ENCODE measurements at places on chromosomes 7 and 10.

DNA sequence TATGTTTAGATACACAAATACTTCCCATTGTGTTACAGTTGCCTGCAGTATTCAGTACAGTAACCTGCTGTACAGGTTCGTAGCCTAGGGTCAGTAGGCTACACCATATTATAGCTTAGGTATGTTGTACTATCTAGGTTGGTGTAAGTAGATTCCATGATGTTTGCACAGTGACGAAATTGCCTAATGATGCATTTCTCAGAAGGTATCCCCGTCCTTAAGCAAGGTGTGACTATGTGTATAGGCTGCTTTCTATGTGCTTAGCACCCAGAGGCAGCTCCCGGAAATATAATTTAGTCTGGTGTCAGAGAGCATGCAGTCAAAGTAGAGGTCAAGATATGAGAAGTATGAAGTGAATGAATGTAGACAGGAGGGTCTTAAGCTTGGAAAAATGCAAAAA lies 9.8 kb downstream of the MAPK8 start:
- DNase-seq, result no peak
- no peaks in the 10 kb centered on the region for H3K36me3 ChIP-seq
- no peaks in the 10 kb centered on the region for H3K4me1 ChIP-seq
- no peak overlapping the region for H3K4me3 ChIP-seq
- H3K27ac ChIP-seq, result no peak overlapping the region

GRCh38 chr10:88728107-88728763 lies 22.2 kb downstream of the LIPK start:
- no peak overlapping the region for H3K4me3 ChIP-seq
- no peak overlapping the region for H3K27ac ChIP-seq
- no peaks in the 10 kb centered on the region for H3K4me1 ChIP-seq
- no peaks in the 10 kb centered on the region for H3K36me3 ChIP-seq

DNA sequence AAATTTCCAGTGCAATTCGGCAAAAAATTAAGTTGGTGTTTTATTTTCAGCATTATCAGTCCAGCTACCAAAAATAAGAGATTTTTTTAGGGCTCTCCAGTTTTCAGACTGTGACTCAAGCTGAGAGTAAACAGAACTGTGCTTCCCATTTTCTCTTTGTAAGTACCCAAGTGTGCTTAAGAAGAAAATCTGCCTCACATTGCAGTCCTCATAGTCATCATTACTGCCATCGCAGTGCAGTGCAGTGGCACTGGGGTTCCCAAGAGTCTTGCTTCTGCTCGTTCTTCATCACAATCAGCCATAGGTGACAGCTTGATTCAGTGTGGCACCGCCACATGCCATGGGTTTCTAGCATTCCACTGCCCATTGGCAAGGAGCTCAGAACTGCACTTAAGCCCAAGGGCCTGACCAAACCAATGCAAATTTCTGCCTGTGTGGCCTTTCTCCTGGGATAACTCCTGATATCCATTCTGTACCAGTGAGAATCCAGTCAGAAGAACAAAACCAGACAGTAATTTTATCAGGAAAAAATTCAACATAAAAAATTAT lies 25.6 kb upstream of the ERCC6 start:
- H3K4me1 ChIP-seq, result no peaks in the 10 kb centered on the region
- H3K27me3 ChIP-seq, result peaks cover 8% of the 10 kb centered on the region
- no peak for DNase-seq
- no peaks in the 10 kb centered on the region for H3K36me3 ChIP-seq

- H3K27me3 ChIP-seq, result no peaks in the 10 kb centered on the region
- no peak overlapping the region for H3K27ac ChIP-seq
- H3K4me3 ChIP-seq, result no peak overlapping the region
Observed at GRCh38 chr7:128879939-128880746, 17.5 kb downstream of the ATP6V1F start.

GRCh38 chr7:17380736-17381662 lies 82.5 kb downstream of the AHR start:
- H3K4me3 ChIP-seq, result no peak overlapping the region
- no peak overlapping the region for H3K27ac ChIP-seq
- peak; percentile 68 for DNase-seq

DNA sequence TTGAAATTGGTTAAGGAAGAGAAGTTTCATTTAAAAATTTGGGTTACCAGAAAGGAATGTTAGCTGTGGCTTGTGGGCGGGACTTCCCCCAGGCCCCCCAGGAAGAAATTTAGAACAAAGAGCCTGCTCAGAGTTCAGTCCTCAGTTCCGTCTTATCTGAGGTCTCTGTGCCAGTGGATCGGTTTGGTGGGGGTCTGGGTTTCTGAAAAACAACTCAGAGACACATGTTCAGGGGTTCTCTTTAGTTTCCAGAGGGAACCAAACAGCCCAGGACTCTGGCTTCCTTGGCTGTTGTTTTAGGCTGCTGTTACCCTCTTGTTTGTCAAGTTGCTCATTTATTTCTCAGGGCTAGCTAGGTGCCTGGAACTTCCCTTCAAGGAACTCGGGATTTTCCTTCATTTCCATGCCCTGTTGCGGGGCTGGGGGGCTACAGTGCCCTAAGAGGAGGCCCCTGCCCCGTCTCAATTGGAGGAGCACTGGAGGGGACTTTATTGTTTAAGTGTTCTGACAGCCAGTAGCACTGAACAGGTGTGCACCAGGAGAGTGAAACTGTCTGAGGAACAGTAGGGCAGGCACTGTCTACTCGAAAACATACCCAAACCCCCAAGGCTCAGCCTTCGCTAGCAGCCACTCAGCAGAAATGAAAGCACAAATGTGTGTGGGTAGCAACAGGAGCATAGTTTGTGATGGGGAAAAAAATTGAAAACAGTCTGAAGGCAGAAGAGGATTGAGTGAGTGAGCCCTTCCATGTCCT lies 59.9 kb downstream of the ALOX5 start:
- H3K4me3 ChIP-seq, result no peak overlapping the region
- H3K4me1 ChIP-seq, result no peaks in the 10 kb centered on the region
- H3K36me3 ChIP-seq, result no peaks in the 10 kb centered on the region
- H3K27ac ChIP-seq, result no peak overlapping the region
- no peak for DNase-seq
- no peaks in the 10 kb centered on the region for H3K27me3 ChIP-seq

DNA sequence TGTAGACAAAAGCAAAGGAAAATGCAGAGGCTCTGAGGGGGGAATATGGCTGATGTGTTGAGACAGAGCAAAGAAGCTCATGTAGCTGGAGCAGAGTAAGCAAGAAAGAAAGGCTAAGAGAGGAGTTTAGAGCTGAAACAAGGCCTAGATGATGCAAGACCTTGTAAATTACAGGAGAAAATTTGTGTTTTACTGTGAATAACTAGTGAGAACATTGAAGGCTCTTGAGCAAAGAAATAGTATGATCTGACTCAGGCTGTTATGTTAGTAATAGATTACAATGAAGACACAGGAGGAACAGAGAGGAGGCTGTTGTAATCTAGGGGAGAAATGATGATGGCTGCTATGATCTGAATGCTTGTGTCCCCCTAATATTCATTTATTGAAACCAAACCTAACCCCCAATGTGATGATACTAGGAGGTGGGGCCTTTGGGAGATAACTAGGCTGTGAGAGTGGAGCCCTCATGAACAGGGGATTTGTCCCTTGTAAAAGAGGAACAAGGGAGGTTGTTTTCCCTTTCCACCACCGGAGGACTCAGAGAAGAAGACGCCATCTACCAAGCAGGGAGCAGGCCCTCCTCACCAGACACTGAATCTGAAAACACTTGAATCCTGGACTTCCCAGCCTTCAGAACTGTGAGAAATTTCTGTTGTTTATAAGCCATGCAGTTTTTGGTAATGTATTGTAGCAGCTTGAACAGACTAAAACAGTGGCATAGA lies 394.9 kb downstream of the HTR7 start:
- H3K4me3 ChIP-seq, result no peak overlapping the region
- no peak for DNase-seq
- no peaks in the 10 kb centered on the region for H3K4me1 ChIP-seq
- no peaks in the 10 kb centered on the region for H3K36me3 ChIP-seq
- H3K27me3 ChIP-seq, result no peaks in the 10 kb centered on the region

- H3K27ac ChIP-seq, result no peak overlapping the region
- H3K27me3 ChIP-seq, result no peaks in the 10 kb centered on the region
- H3K4me1 ChIP-seq, result no peaks in the 10 kb centered on the region
- H3K4me3 ChIP-seq, result no peak overlapping the region
- DNase-seq, result peak; percentile 21
- H3K36me3 ChIP-seq, result no peaks in the 10 kb centered on the region
Observed at GRCh38 chr7:18352339-18353255, 143.0 kb upstream of the HDAC9 start.

DNA sequence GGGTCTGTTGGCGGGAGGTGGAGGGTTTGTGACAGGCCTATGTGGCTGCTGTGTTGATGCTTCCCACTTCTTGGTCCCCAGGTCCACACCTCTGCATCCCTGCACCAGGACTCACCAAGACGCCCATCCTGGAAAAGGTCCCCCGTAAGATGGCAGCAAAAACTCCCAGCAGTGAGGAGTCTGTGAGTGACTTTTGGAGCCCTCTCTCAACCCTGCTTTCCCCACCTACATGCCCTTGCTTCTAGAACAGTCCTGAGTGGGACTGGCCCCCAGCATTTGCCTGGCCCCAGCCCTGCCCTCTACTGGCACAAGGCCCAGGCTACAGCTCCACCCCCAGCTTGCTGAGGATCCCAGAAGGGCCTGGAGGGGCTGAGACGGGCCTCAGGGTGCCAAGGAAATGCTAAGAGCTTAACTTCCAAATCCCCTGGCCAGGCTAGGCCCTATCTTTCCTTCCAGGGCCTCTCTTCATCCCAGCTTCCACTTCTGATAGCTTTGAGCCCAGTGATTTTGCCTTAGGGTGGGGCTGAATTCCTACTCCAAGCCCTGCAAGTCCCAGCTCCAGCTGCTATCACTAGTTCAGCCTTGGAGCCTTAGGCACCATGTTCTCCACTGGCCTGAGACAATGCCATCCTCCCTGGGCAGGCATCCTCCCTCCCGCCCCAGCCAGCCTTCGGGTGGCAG lies 2.7 kb downstream of the CHAT start:
- H3K4me3 ChIP-seq, result no peak overlapping the region
- DNase-seq, result no peak
- H3K36me3 ChIP-seq, result no peaks in the 10 kb centered on the region

GRCh38 chr10:49049660-49050059 lies 65.7 kb downstream of the VSTM4 start:
- DNase-seq, result no peak
- no peaks in the 10 kb centered on the region for H3K27me3 ChIP-seq
- no peaks in the 10 kb centered on the region for H3K4me1 ChIP-seq
- H3K27ac ChIP-seq, result no peak overlapping the region
- H3K36me3 ChIP-seq, result peaks cover 3% of the 10 kb centered on the region

GRCh38 chr10:14304046-14304445 lies 26.7 kb downstream of the FRMD4A start:
- DNase-seq, result no peak
- H3K27me3 ChIP-seq, result no peaks in the 10 kb centered on the region
- H3K36me3 ChIP-seq, result no peaks in the 10 kb centered on the region
- H3K4me3 ChIP-seq, result no peak overlapping the region

DNA sequence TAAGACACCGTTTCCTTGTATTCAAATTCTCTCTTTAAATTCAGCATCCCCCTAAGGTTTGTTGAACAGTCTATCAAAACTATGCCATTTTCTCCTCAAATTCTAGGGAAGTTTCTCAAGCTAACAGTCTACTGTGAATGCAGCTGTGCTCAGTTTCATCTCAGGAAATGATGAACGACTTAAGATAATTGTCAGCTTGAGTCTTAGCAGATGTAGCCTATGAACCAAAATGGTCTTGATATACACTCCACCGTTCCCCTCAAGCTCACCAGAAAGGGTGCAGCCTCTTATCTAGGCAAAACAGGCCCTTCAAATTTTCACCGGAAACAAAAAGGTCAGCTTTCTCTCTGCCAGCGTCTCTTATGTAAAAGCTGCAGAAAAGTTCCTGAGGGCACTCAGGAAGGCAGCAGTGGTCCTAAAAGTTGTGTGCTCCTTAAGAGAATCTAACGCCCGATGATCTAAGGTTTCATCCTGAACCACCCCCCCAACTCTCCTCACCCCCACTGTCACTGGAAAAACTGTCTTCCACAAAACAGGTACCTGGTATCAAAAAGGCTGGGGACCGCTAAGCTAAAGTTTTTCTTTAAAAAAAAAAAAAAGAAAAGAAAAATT lies 2.1 kb downstream of the DNAJC9 start:
- no peak overlapping the region for H3K27ac ChIP-seq
- peak overlapping the region; percentile 92 for H3K4me3 ChIP-seq
- H3K4me1 ChIP-seq, result peaks cover 8% of the 10 kb centered on the region
- H3K36me3 ChIP-seq, result peaks cover 35% of the 10 kb centered on the region

GRCh38 chr7:104328970-104329825 lies 795 bp downstream of the LHFPL3 start:
- peaks cover 51% of the 10 kb centered on the region for H3K27me3 ChIP-seq
- H3K4me1 ChIP-seq, result no peaks in the 10 kb centered on the region
- peak; percentile 10 for DNase-seq

DNA sequence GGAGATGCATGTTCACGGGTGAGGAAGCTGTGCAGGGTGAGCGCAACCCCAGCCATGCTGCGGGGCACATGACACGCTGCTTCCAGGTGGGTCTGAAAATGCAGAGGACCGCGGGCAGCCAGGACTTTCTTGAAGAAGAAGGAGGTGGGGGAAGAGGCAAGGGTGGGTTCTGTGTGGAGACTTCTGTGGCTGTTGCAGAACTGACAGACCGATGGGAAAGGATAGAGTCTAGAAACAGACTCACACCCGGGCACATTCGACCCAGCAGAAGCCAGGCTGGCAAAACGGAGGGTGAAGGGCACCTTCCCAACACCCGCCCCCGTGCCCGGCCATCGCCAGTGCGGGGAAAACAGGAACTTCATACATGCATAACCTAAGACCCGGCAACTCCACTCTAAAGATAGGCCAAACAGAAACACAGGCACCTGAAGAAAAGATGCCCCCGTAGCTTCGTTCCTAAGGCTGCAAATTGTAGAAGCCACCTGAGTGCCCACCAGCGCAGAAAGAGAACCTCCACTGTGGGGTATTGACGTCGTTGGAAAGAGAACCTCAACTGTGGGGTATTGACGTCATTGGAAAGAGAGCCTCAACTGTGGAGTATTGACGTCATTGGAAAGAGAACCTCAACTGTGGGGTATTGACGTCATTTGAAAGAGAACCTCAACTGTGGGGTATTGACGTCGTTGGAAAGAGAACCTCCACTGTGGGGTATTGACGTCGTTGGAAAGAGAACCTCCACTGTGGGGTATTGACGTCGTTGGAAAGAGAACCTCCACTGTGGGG lies 4.8 kb upstream of the KNDC1 start:
- H3K36me3 ChIP-seq, result no peaks in the 10 kb centered on the region
- no peak overlapping the region for H3K27ac ChIP-seq
- no peak overlapping the region for H3K4me3 ChIP-seq
- H3K27me3 ChIP-seq, result no peaks in the 10 kb centered on the region

DNA sequence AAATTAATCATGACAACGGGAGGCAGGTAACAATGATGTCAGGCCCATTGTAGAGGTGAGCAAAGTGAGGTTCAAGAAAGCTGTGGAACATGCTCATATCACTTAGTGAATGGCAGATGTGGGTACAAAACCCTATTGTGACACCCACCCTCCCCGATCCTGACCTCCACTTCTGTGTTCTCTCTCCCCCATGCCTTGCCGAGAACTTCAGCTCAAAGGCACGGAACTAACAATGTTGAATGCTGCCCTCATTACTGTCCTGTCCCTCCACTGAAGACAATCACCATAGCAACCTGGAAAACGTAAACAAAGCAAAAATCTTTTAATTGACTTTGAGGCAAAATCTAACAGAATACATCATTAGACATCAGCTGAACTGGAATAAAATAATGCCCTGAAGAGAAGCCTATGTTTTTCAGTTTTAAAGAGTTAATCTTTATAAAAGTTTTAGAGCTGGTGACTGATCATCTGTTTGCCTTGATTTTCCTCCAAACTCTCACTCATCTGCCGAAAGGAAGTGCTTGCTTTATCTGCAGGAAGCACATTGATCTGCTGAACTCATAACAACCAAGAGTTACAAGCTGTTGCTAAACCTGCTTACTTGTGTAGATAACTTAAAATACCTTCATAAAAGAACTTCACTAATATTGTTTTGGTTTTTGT lies 133.6 kb downstream of the CUBN start:
- no peak for DNase-seq
- H3K4me3 ChIP-seq, result no peak overlapping the region
